ENCODE measurements at places on chromosomes 6 and 20.

DNA sequence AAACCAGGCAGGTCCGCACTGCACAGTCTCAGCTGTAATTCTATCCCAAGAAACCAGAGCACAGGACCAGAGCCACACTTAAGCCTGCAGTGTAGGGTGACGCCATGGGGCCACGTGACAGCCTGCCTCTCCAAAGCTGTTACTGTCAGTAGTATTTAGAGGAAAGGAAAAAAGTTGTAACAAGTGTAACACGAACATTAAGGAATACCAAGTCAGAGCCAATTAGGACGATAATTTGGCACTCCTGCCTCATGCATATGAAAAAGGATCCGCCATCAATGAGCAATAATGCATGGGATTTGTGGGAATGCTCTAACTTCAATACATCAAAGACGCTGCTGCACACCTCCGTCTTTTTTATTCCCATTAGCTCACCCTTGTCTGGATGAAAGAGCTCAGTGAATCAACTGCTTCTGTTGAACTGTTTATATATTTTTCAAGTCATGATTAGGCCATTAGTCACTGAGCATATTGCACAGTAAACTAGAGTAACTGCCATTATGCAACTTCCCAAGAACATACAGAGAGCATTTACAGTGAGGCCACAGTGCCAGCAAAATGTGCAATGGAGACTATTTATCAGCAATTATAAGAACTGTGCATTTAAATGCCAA, 79.9 kb downstream of the ATXN1 start:
- DNase-seq, result no peak

- no peak for DNase-seq
These were observed 625.7 kb downstream of the TFAP2A start for GRCh38 chr6:9789201-9789600.

GRCh38 chr20:9331707-9332435, 182.5 kb upstream of the LAMP5 start:
- no peak for DNase-seq

DNA sequence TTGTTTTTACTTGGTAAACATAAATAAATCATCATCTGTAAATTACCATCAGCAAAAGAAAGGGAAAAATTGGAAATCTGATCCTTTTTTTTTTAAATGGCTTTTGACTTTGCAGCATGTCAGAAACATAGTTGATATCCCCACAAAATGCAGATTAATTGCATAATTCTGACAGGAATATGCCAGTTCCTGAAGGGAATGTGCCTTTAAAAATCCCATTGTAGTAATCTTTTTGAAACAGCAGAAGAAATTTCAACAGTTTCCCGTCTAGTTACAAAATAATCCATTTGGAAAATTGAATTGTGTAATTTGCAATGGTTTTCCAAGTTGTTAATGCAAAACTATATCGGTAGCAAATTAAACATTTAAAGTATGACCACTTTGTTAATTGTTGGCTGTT, 95.2 kb downstream of the DOK5 start:
- no peak for DNase-seq

DNA sequence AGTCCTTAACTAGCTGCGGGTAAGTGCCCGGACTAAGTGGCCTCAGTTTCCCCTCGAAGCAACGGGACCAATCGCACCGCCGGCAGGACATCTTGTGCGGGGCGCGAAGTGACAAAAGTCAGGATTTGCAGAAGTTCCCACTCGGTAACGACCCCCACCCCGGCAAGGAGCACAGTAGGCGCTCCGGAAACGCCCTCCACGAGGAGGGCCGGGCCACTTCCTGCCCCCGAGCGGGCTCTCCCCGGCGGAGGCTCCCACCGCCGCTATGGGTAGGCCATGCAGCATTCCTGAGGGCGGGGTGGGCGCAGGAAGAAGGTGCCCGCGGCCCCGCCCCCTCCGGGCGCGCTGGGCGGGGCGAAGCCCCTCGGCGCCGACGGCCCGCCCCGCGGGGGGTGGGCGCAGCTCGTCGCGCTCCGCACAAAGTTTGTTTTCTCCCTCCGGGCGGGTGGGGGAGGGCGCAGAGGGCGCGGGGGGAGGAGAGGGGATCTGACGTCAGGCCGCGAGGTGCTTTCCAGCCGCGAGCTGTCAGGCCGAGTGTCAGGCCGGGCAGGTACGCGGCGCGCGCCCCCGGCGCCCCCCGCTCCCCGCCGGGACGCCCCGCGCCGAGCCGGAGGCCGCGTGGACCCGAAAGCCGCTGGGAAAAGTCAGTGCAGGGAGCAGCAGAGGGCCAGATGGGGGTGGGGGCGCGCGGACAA, at the start of gene TGIF2:
TSS of gene TGIF2 (plus strand) at position 495 of the 695 bp plus-strand sequence. CDS start 5,178 bp downstream, outside the sequence.
- DNase-seq, result no peak

DNA sequence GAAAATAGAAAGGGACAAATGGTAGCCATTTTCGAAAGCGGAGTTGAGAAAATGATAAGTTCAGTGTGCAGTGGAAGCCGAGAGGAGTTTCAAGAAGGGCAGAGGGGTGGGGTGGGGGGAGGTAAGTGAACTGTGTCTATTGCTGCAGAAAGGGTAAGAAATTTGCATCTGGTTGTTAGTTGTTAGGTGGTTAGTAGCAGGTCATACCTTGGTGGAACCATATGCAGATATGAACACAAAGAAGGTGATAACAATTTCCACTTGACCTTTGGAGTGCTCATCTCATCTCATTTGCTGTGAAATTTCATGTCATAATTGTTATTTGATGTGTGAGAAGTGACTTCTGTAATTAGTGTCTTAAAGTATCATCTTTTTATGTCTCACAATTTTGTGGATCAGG, 288.2 kb downstream of the QKI start:
- DNase-seq, result no peak
